ENCODE measurements at places on chromosomes 2 and 18.

- DNase-seq: no peak
These were observed 36.0 kb upstream of the YPEL5 start for GRCh38 chr2:30110773-30111172.

- DNase-seq: no peak
These were observed 133.4 kb upstream of the CXCR4 start for GRCh38 chr2:136251197-136251884.

DNA sequence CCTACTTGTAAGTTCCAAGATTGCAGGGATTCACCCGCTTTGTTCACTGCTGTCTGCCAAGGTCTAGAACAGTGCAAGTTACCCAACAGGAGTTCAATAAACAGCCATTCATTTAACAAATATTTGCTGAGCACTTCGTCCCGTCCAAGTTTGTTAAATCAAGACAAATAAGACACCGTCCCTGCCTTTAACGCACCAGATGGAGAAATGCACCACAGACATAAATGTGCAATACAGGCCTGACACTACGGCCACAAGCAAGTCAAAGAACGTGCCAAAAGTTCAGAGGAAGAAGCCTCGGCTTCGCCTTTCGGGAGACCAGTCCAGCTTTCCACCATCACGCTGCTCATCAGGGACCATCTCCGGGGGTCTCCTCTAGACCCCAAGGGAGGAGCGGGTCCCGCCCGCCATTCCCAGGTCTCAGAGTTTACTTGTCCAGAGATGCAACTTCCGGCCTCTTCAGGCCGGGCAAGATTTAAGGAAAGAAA is 429 bp downstream of the C2orf76 start:
- DNase-seq: no peak

DNA sequence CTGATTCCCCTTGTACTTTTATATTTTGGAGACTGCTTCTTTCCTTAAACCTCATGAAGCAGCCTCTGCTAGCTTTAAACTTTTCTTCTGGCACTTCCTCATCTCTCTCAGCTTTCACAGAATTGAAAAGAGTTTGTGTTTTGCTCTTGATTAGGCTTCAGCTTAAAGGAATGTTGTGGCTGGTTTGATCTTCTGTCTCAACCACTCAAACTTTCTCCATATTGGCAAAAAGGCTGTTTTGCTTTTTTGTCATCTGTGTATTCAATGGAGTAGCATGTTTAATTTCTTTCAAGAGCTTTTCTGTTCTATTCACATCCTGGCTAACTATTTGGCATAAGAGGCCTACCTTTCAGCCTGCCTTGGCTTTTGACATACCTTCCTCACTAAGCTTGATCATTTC is 36.3 kb upstream of the MSTN start:
- DNase-seq: no peak

GRCh38 chr2:157231476-157231875 is 26.0 kb upstream of the GALNT5 start:
- no peak for DNase-seq

GRCh38 chr2:19769513-19769912 is 132.3 kb downstream of the TTC32 start:
- no peak for DNase-seq

GRCh38 chr18:46250812-46251173 is 146.6 kb downstream of the HAUS1 start:
- no peak for DNase-seq

Data from Caco-2 (cell line).